ENCODE measurements at places on chromosomes 1 and 21. TPM values are rescaled to one million over a fixed set of nuclear protein-coding genes. Genes with fewer than 3 reads are reported as not detected.

The PRAMEF7 gene
- total RNA-seq = not detected

DNA sequence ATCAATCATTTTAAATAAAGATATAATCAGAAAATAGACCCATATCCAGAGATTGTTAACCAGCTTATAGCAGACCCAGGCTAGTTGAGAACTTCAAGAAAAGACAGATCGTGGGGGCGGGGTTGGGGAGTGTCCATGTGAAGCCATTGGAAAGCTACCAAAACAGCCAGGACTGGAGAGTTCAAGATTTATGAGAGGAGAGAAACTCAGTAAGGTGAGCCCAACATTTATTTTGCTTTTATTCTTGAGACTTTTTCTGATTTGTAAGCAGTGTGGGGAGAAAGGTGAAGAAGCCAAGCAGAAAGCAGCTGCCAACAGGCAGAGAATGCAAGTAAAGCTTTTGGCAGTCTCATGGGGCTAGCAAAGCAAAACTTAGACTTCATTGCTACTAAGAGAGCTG lies 179.9 kb downstream of the VPS13D start:
- no peak for DNase-seq

- no peak for DNase-seq
Observed at GRCh38 chr1:63626222-63626621, 33.0 kb downstream of the PGM1 start.

The NLRP3 gene
- 1.4 TPM for total RNA-seq

The LHX4 gene
- 2.7 TPM for total RNA-seq

All from H7 (cell line).